ENCODE measurements at places on chromosomes 6 and 20.
A peak's percentile ranks its signal among the peaks of the same experiment; 100 is the strongest.

DNA sequence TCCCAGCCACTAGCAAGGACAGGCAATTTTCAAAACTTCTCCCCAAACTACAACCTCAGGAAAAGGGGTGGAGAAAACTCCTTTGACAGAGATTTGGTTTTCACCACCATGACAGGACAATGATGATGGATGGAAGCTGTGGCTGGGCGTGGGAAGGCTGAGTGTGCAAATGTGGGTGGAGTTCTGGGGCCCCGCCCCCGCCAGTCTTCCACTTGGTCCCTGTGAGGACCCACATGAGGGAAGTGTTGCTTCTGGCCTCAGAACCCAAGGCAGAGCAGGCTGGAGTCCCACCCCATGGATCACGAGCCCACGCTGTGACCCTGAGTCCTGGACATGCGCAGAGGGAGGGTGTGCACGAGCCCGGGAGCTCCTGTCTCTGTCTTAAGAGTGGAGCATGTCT lies 21.5 kb upstream of the MRGBP start:
- DNase-seq = no peak

DNA sequence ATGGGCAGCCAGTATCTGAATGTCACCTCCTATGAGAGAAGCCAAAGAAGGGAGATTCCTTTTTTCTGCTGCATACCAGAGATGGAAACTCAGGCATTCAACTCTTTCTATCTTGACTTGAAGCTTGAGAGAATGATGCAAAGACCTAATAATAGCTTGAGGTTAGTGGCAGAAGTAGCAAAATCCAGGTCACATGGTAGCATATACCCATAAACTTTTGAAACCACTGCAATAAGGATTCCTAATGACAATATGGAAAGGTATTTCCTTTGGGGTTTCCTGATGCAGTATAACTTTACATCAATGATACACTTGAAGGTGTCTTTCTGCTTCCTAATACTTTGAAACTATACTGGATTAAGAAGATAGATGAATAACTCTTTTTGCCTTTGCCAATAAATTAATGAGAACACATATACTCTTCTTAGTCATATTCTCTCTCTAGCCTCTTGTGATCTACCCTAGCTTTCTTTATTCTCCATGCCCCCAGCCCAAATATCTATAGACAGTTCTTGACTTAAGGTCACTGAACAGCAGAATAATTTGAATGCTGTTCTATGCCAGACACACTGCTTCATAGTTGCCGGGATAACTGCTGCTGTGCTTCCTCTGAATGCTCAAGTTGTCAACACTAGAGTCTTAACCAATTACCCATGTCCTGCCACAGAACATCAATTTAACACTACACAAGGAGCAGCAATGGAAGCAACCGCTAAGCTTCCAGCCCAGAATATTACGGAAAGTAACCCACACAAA lies 155.5 kb upstream of the SIM1 start:
- DNase-seq = peak; percentile 95

- DNase-seq = no peak
Measured at GRCh38 chr20:18913701-18914100, 100.1 kb downstream of the SCP2D1 start.

GRCh38 chr6:16596616-16597331 lies 164.5 kb downstream of the ATXN1 start:
- DNase-seq = no peak

- DNase-seq = peak; percentile 90
Measured at GRCh38 chr6:130482645-130483390, 117.0 kb downstream of the TMEM200A start.

DNA sequence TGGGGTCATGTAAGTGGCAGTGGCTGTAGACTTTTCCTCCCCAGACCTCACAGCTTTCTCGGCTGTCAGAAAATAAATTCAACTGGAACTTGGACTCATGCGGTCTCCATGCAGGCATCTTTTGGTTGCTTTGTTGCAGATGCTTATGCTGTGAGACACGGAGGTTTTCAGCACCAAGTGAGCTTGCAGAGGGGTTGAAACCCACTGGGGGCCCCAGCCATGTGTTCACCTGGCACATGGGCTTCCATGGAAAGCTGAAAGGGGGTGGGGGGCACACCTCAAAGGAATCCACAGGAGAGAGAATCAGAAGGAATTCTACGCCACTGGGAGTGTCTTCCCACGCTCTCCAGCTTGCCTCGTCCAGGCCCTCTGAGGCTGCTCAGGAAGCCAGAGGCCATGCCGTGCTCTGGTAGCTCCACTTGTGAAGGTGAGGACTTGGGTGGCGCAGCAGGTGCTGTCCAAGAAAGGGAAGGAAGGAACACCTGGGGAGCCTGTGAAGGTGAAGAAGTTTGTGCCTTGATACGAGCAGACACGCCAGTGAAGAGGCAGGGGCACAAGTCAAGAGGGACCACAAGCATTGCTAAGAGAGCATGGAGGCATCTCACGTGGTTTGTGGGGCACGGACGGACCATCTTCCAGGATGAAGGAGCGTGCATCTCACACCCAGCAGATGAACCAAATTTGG lies 134.3 kb upstream of the PMEPA1 start:
- DNase-seq = no peak

- no peak for DNase-seq
Measured at GRCh38 chr6:35164277-35164676, 23.1 kb upstream of the TCP11 start.

DNA sequence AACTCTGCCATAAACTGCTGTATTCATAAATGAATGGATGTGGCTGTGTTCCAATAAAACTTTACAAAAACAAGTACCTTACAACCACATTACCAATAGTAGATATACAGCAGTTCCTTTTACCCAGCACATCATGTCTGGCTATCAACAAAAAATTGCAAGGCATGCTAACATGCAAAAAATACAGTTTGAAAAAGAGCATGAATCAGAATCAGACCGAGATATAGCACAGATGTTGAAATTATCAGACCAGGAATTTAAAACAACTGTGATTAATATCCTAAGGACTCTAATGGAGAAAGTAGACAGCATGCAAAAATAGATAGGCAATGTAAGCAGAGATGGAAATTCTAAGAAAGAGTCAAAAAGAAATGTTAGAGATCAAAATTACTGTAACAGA lies 8.4 kb upstream of the NUS1 start:
- DNase-seq = no peak

DNA sequence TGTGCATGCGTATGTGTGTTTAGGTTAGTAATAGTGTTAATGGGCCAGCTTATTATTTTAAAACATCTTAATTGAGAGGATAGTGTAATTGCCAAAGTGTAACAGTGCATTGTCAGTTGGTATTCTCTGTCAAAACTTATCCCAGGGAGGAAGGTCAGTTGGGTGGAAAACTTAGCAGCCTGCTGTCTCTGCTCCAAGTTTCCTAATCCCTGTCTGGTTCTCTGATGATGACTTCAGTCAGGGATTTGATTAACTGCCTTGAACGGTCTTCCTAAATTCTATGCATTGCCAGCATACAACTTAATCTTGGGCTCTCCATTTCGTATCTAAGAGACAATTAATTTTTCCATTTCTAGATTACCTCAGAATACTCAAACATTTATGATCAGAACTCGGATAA lies 51.1 kb downstream of the L3MBTL3 start:
- DNase-seq = peak; percentile 50

DNA sequence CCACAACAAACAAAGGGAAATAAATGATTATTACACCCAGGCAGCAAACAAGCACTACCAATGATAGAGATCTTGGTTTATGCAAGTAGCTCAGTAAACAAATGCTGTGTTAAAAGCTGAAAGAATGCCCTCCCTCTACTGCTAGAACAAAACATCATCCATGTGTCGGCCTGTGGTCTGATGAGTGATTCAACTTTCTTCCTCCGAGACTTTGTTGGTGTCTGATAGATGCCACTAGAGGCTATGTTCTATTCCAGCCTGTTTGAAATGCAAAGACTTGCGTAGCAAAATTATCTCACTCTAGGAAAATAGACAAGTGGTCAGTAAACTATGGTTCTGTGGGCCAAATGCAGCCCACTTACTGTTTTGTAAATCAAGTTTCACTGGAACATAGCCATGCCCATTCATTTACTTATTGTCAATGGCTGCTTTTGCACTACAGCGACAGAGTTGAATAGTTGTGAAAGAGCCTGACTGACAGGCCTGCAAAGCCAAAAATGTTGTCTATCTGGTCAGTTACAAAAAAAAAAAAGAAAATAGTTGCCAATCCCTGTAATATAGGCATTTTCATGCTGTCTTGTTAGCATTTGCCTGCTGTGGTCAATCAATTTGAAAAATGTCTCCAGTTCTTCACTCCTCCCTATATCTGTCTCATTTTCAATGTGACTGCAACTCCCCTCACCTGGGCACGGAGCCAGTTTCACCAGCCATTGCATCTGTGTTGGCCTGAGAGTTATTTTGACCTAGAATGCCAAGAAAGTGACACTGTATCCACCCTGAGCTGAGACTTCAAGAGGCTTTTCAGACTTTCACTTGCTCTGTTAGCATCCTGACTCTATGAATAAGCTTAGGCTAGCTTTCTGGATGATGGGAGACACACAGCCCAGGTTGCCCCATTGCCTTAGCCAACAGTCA lies 544.6 kb upstream of the BTBD3 start:
- no peak for DNase-seq

- no peak for DNase-seq
Measured at GRCh38 chr6:73514746-73515110, 6.1 kb downstream of the EEF1A1 start.

- peak; percentile 60 for DNase-seq
Measured at GRCh38 chr6:26336355-26337198, 28.4 kb upstream of the BTN3A2 start.

DNA sequence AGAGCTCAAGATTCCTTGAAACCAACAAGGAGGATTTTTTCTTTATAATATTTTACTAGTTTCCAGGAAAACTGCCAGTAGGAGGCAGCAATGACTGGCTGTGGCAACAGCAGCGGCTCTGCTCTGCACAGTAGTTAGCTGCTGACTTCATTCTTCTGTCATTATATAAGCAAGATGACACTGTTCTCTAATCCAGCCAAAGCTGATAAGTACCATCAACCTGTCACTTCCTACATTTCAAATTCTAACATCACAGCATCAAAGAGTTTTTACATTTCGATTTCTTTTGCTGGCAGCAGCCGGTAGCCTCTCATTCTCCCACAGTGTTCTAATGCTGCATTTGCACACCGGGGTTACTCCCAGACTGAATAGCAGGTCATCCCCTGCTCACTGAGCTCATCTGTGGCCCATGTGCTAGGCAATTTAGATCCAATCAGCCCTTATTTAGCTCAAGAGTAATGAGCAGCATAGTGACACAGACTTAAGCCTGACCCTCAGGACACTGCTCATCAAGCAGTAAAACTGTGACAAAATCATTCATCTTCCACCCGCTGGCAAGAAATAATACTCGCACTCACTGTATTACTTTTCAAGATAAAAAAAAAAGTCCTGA lies 67.8 kb downstream of the MMS22L start:
- DNase-seq = peak; percentile 70

DNA sequence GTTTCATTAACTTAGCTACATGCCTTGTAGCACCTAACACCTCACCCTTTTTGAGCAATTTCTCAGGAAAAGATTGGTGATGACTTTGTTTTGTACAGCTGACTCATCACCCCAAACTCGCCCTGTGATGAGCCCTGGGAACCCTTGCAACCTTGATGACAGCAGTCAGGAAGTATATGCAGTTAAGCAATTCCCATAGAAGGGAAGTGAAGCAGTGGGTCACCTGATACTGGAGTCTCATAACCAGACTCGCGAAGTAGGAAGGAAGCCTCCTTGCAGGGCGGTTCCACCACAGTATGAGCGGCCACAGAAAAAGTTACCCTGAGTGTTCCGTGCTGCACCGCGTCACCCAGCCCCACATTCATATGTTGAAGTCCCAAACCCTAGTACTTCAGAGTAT lies 82.0 kb upstream of the EDN1 start:
- no peak for DNase-seq
